ENCODE measurements at places on chromosomes 16 and 17. TPM values are rescaled to one million over a fixed set of nuclear protein-coding genes. Genes with fewer than 3 reads are reported as not detected.

Gene GPR179
- total RNA-seq, result under 0.01 TPM

Gene FAM171A2
- 0.86 TPM for total RNA-seq

Gene ADGRG1
- 0.97 TPM for total RNA-seq

Gene SPAG5
- 38.4 TPM for total RNA-seq

Gene PLLP
- not detected for total RNA-seq

Gene PPY
- not detected for total RNA-seq

Gene MYH1
- total RNA-seq, result not detected

Gene RGS11
- total RNA-seq, result 0.64 TPM

Gene PLXDC1
- total RNA-seq, result 0.43 TPM

Gene STXBP4
- 13.9 TPM for total RNA-seq

Gene CSH2
- not detected for total RNA-seq

Gene FOXL1
- total RNA-seq, result 3.5 TPM

Gene CDC42EP4
- total RNA-seq, result 36.4 TPM

Measured in fibroblast of villous mesenchyme (primary cell).